Fibroblast of the aortic adventitia (primary cell): ENCODE measurements at places on chromosomes 12 and 14. TPM values are rescaled to one million over a fixed set of nuclear protein-coding genes. Genes with fewer than 3 reads are reported as not detected.

PTPRR gene
- total RNA-seq: 1.4 TPM in 1 of 2 replicates, not detected in the other

INHBE gene
- 0.16 and 0.99 TPM in 2 replicates for total RNA-seq

TSPAN31 gene
- total RNA-seq: 17.3 and 43.9 TPM in 2 replicates

LHX5 gene
- not detected in 2 replicates for total RNA-seq

TDRD9 gene
- total RNA-seq: 0.45 and 4.5 TPM in 2 replicates

RNASE3 gene
- not detected in 2 replicates for total RNA-seq

SSPN gene
- 9.3 and 23.0 TPM in 2 replicates for total RNA-seq

OR4K13 gene
- total RNA-seq: not detected in 2 replicates

PAX9 gene
- total RNA-seq: 0.18 TPM in 1 of 2 replicates, not detected in the other

PTCSC3 gene
- not detected in 2 replicates for total RNA-seq

SLCO1B1 gene
- total RNA-seq: not detected in 2 replicates

LGMN gene
- 28.6 and 44.0 TPM in 2 replicates for total RNA-seq

CCDC197 gene
- not detected in 2 replicates for total RNA-seq

TMEM179 gene
- not detected in 2 replicates for total RNA-seq

EID3 gene
- 14.9 and 55.9 TPM in 2 replicates for total RNA-seq

SMOC1 gene
- 0.25 and 1.1 TPM in 2 replicates for total RNA-seq

TAS2R30 gene
- total RNA-seq: 6.9 and 16.4 TPM in 2 replicates
